Esophagus squamous epithelium (tissue), 5 donors: ENCODE measurements at places on chromosomes 7 and 10.

GRCh38 chr7:85423209-85423895 is 236.5 kb upstream of the SEMA3D start:
- no peak for DNase-seq

- no peak for DNase-seq
These were observed 189.9 kb upstream of the CXCL12 start for GRCh38 chr10:44574596-44575480.

- DNase-seq: no peak
These were observed 743 bp downstream of the MKI67 start for GRCh38 chr10:128125416-128125943.

DNA sequence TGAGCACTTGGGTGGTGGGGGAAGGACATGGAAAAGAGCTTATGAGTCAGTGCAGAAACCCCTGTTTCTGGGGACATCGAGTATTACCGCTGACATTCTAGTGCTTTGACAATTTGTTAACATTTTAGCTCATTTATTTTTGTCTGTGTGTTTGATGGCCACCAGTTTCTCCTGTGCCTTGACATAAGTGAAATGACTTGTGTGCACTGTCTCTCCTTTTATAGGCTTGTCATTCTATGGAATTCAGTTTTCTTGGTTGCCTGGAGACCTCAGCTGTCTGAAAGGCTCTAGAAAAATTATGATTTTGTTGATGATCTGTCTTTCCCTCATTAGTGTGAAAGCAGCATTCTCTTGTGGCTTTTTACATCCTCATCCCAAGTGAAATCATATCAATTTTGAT is 190.0 kb upstream of the SMIM30 start:
- no peak for DNase-seq

DNA sequence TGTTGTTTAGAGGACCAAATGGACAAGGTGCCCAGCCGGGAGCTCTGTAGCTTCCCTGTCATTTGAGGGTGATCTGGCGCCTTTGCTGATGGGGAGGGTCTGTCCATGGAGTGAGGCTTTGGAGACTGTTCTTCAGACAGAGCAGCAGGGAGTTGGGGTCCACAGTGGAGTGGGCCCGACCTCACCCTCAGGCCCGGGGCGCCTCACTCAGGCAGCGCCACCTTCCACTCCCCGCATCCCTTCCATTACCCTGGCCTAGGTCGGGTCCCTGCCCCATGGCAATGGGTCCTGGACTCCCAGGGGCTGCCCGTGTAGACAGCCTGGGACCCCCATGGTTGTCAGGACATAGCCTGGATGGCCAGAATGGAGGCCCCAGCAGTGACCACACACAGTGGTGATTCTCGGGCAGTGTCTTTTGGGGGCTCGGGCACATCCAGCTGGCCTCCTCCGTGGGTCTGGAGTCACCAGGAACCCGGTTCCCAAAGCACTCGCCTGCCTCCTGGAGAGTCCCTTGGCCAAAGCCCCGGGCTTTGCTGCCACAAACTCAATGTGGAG is 38.5 kb downstream of the TCERG1L start:
- no peak for DNase-seq

DNA sequence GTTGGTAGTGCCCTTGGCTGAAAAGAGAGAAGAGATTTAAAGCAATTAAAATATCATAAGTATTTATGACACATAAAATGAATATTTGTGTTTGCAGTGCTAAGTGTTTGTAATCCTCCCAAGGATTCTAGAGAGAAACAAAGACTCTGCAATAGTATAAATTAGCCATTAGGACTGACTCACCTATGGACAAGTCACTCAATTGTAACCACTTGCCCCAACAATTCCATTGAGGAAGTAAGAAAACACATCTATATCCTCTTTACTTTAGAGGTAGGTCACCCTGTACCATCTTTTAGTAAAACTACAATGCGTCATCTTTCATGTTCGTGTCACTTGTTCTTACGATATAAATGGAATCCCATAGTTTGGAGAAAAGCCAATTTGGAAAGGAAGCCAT is 85.7 kb upstream of the INHBA start:
- no peak for DNase-seq

DNA sequence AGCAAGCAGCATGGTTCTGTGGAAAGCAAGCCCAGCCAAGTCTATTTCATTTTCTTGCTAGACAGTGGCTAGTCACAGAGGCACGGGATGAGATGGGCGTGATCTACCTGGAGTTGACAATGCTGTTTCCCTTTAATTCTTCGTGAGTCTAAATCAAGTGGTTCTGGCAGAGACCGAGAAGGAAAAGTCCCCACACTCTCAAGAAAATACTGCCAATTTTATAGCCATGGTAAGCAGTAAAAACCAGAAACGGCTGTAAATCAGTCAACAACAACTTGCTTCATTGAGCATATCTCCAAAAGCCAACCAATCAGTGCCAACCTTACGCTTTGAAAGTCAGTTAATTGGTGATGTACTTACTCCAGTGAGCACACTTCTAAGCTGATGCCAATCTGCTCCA is 223.4 kb downstream of the SEC23IP start:
- DNase-seq: no peak

DNA sequence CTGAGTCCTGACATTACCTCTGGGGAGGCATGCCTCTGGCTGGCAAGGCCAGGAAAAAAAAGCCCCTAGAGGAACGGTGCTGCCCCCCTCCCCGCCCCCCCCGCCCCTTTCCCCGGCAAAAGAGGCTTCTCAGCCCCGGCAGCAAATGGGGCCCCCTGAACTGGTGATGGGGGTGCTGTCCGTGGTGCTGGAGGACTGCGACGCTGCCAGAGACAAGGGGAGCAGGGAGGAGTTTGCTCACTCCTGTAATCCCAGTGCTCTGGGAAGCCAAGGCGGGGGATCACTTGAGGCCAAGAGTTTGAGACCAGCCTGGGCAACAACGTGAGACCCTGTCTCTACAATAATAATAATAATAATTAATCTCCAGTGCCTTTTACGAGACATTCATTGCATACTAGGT is 23.7 kb downstream of the SRRM3 start:
- no peak for DNase-seq

GRCh38 chr10:184911-185310 is 49.7 kb downstream of the ZMYND11 start:
- DNase-seq: no peak

DNA sequence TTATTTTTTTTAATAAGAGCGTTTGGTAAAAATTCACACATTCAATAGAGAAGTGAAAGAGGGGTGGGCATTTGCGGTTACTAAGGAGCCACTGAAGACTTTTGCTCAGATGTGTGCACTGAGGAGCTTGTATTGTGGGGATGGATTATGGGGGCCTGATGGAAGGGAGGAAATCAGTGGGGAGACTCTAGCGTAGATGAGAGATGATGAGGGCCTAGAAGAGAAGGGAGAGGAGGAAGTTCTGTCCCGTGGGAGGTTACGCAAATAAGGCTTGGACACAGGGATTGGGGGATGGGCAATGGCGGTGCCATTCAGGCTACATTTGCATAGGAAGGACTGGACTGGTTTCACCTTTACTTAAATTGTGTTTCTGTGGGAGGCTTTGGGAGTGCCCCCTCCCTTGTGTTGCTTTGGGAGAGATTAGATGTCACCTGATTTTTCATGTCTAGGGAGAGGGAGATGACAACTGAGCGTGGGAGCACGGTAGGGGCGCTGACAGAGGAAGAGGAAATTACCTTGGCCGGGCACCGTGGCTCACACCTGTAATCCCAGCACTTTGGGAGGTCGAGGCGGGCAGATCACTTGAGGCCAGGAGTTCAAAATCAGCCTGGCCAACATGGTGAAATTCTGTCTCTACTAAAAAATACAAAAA is 2.2 kb upstream of the HIP1 start:
- no peak for DNase-seq

DNA sequence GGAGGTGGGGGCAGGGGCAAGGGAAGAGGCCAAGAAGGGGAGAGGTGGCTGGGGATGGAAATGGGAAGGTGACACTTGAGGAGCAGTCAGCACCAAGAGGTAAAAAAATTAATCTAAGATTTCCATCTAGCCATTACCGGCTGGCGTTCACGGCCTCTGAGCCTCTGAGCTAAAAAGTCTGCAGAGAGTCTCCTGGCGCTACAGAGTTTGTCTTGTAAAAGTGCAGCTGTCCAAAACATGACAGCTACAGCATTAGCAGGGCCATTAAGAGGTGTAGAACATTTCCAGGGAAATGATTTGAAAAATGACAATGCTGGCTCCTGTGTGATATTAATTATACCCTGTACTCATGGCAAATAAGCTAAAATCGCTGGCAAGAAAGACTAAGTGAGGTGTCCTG is 167.6 kb downstream of the LRMDA start:
- DNase-seq: no peak

- DNase-seq: no peak
These were observed 240.0 kb downstream of the ARHGAP21 start for GRCh38 chr10:24483701-24484100.

GRCh38 chr10:10872035-10872673 is 145.5 kb upstream of the CELF2 start:
- no peak for DNase-seq

DNA sequence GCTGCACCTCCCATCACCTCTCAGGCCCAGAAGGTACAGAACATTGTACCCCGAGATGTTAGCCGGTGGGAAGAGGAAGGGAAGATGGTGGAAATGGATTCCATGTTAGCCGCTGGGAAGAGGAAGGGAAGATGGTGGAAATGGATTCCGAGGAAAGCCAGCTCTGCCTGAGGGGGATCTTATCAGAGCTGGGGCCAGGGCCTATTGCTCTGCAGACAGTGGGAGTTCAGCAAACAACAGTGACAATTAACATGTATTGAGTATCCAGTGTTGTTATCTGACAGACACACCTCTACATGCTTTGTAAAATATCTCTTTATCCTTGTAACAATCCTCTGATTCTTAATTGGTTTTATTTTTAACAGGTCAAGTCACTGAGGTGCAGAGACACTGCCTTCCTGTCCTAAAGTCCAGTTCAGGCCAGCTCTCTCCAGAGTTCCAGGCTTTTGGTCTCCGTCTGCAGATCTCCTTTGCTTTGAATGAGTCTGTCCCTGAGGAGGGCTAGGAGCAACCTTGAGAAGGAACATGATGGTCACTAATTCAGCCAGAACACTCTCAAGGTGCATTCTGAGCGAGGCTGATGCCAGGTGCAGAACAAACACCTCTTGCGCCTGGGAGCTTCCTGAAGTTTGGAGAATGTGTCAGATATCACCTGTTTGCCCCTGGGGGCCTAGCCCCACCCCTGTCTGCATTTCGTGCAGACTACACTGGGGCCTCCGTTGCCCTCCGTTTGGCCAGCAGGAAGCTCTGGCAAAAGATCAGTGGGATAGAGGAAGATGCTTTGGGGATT is 82.4 kb upstream of the PODXL start:
- DNase-seq: no peak

DNA sequence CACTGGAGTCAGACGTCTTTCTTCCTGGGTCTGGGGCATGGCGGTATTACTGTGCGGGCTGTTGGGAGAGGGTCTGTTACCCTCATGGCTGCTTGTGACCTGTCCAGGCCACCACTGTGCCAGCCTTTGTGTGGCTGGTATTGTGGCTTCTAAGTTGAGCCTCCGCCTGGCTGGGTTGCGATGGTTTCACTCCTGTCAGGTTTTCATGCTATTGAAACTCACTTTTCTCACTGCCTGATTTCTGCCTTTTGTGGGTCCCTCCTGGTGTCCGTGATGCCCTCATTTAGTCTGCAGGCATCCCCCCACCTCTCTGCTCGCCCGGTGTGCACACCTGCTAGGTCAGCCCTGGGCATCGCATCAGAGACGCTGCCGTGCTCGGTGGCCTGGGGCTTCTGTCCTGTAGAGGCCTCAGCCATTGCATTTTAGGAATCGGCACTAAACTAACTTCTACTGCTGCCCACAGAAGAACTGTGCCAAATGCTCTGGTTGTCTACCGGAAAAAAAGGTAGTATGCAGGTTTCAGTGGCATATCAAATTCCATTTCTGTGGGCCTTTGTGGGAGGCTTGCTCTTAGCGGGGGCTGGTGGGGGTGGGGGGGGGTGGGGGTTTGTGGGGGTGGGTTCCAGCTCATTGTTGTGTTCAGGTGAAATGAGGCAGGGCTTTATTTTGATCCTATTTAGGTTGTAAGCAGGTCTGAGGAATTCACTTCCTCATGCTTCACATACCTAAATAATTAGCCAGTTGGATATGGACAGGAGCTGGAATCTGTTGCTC is 64.3 kb downstream of the MGMT start:
- no peak for DNase-seq

- no peak for DNase-seq
These were observed 143.4 kb downstream of the TCF7L2 start for GRCh38 chr10:113093188-113094113.

DNA sequence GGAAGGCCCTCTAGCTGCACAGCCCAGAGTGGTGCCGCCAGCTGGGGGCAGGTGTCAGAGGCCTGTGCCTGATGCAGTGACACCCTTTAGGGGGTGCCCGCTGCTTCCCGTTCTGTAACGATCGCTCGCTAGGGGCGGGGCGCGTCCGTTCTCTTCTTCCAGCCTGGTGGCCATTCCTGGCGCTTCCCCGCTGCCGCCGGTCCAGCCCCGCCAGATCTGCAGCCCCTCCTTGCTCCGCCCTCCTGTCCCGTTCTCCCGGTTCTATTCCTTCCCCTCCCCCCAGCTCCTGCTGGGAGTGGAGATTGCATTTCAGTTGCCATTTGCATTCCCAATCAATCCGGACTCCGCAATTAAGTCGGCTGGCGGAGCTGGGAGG is 39.2 kb downstream of the AGAP3 start:
- DNase-seq: no peak

- no peak for DNase-seq
These were observed 58.6 kb upstream of the JCAD start for GRCh38 chr10:30117812-30118501.

- no peak for DNase-seq
These were observed 56.3 kb upstream of the LBX1 start for GRCh38 chr10:101285519-101286070.

DNA sequence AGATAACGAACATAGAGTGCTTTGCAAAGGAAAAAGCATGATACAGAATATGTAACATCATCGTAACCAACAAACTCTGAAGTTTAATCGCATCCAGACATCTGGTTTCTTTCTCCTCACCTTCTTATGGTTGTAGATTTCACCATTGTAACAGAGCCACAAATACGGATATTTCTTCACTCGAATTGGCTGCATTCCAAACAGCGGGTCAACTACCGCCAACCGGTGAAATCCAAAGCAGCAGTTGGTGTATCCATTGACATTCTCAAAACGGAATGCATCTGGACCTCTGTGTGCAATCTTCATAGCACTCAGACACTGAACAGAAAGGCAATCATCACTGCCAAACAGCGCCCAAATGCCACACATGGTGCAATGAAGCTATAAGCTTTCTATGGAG is 3.4 kb downstream of the ASNS start:
- no peak for DNase-seq

DNA sequence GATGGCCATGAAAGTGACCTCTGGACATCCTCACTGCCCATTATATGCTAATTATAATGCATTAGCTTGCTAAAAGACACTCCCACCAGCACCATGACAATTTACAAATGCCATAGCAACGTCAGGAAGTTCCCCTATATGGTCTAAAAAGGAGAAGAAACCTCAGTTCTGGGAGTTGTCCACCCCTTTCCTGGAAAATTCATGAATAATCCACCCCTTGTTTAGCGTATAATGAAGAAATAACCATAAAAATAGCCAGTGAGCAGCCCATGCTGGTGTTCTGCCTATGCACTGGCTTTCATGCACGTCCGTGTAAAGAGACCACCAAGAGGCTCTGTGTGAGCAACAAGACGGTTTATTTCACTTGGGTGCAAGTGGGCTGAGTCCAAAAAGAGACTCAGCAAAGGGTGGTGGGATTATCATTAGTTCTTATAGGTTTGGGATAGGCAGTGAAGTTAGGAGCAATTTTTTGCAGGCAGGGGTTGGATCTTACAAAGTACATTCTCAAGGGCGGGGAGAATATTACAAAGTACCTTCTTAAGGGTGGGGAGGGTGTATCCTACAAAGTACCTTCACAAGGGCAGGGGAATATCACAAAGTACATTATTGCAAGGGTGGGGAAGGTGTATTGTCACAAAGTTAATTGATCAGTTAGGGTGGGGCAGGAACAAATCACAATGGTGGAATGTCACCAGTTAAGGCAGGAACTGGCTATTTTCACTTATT is 45.6 kb downstream of the LBX1 start:
- DNase-seq: no peak
